ENCODE measurements at places on chromosomes 6 and 20.

- DNase-seq = no peak
Measured at GRCh38 chr6:24901698-24902328, 33.9 kb downstream of the RIPOR2 start.

- DNase-seq = no peak
Measured at GRCh38 chr6:168888102-168888501, 365.5 kb downstream of the THBS2 start.

DNA sequence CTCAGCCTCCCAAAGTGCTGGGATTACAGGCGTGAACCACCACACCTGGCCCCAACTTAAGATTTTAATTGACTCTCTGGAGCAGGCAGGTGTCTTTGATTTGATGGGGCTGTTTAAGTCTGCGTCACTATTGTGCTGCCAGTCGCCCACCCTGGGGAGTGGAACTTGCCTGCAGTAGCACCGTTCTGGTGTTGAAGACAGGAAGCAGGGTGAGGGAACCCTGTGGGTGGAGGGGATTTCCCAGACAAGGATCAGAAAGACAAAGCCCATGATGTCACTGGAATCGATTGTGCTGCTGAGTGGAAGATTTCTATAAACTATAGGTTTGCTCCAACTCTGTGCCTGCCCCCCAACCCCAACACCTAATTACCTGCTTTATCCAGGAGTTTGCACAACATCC is 11.0 kb downstream of the ALDH8A1 start:
- DNase-seq = peak; percentile 79

DNA sequence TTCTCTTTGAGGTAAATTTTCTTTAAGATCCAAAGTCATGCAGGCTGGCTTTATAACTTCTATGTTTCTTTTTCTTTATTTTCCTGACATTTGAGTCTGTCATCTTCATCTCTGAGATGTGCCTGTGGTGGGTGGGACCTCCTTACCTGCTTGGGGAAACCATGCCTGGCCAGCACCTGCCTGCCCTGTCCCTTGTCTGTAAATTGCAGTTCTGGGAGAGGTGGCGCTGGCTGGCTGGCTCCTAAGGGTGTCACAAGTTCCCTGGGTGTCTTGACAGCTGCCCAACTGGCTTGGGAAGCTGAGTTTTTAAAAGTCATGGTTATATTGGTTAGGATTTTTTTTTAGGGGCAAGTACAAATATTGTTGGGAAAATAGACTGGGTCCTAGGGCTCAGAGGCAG is 36.3 kb downstream of the SCAND1 start:
- no peak for DNase-seq

GRCh38 chr6:17240803-17241500 is 40.2 kb upstream of the RBM24 start:
- DNase-seq = no peak

GRCh38 chr20:23454816-23455215 is 2.1 kb upstream of the CST11 start:
- DNase-seq = no peak

- DNase-seq = no peak
Measured at GRCh38 chr20:48738399-48739304, 89.1 kb downstream of the PREX1 start.

- DNase-seq = no peak
Measured at GRCh38 chr6:40960742-40961430, 78.1 kb downstream of the UNC5CL start.

- no peak for DNase-seq
Measured at GRCh38 chr20:6081236-6081635, 27.4 kb upstream of the LRRN4 start.

DNA sequence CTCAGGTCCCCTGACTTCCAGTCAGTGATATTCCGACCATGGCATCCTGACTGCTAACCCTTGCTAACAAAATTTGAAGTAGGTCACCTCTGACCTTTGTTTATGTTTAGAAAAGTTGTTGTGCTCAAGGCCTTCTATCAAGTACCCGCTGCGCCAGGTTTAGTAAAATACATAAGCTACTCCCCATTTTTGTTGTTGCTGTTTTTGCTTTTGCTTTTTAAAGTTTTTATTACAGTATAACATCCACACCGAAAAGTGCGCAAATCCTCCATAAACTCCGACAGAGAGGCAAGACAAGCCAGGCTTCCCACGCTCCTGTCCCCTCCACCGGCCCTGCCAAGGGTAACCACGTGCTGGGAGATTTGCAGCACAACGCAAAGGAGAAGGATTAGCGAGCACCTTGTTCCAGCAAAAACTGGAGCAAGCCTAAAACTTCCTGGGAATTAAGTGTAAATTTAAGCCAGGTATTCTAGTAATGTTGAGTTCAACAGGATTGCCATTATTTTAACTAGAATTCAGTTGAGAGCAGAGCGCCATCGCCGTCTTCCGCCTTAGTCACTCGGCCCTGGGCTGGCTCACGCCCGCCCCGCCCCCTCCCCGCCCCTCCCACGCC is 17.8 kb upstream of the HMGN4 start:
- DNase-seq = no peak

- no peak for DNase-seq
Measured at GRCh38 chr6:111478064-111478476, 4.9 kb downstream of the REV3L start.

DNA sequence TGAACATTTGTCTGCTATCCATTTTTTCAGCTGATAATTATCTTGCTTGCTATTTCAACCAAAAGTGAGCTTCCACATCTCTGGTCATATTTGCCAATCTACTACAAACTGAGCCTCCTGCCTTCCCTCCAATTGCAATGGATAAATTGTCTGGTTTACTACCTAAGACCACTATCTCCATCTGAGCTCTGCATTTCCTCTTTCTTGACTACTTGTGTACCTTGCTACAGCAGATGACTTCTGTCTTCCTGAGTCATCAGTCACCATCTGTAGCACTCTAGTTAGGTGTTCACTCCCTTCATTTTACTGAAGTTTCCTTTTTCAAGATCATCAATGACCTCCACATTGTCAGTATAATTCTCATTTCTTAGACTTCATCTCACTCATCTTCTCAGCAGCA is 33.5 kb upstream of the PHIP start:
- DNase-seq = no peak

GRCh38 chr6:31701666-31702404 is 1.3 kb downstream of the ABHD16A start:
- no peak for DNase-seq

DNA sequence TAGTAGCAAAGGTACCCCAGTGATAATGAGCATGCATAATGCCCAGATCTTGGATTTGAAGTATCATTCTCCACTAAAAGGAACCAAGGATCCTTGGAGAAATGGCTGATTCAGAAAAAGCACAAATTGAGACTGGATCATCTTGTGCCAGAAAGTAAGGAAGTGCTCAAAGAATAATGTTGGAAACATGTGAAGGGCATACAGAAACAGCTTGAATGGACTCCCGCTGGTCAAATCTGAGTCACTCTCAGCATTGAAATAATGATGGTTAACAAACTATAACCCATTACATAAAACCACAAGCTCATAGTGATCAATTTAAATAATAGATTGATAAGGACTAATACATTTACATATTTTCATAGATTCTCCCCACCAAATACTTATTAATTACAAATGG is 3.6 kb upstream of the OSTM1 start:
- DNase-seq = no peak

DNA sequence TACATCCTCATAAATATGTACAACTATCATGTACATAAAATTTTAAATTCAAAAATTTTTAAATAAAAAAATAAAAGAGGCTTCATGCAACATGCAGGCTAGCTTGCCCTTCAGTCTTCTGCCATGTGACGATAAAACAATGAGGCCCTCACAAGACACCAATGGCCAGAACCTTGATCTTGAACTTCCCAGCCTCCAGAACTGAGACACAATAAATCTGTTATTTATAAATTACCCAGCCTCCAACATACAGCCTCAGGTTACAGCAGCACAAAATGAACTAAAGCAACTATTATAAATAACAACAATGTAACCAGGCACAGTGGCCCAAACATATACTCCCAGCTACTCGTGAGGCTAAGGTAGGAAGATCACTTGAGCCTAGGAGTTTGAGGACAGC is 42.8 kb downstream of the SERAC1 start:
- DNase-seq = no peak
